ENCODE measurements at places on chromosomes 6 and 20.

- DNase-seq = no peak
These were observed 97.4 kb downstream of the PHACTR1 start for GRCh38 chr6:12814015-12814414.

GRCh38 chr6:86609549-86610388 lies 327.6 kb upstream of the HTR1E start:
- no peak for DNase-seq

GRCh38 chr6:113859349-113860180 lies 2.4 kb downstream of the MARCKS start:
- no peak for DNase-seq

- DNase-seq = no peak
These were observed 7.9 kb downstream of the SDC4 start for GRCh38 chr20:45340236-45340847.

DNA sequence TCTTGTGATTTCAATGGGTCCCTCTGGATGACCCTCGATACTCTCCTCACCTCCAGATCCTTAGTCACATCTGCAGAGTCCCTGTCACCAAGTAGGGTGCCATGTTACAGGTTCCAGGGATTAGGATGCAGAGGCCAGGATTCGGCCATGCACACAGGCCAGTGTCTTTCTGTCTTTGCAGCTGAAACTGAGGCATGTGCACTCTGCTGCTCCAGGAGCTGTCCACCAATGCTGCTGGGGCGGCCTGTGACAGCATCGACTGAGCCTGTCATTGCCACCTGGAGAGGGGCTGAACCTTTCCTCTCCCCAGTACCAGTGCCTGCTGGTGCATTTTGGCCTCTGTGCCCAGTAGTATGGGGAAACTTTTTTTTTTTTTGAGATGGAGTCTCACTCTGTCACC lies 4.4 kb upstream of the RBM38 start:
- DNase-seq = no peak

GRCh38 chr6:53526000-53526399 lies 18.9 kb downstream of the GCLC start:
- no peak for DNase-seq

DNA sequence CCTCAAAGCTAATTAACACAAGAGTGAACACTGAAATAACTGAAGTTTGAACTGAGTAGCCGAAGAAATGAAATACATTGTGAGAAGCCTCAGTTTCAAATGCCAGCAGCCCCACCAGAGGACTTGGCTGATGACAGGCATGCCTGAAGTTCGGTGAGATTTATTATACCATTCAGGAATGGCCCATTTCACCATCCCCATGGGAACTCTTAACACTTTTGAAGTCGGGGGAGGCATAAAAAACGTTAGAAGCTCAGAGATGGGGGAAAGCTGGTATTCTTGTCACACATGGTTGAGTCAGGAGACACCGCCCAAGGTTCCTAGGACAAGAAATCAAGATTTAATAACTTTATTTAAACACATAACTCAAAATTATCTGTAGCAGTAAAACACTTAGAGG lies 17.6 kb upstream of the SLC22A3 start:
- no peak for DNase-seq

- no peak for DNase-seq
These were observed 489.6 kb downstream of the MMUT start for GRCh38 chr6:48973491-48973890.

GRCh38 chr6:88376768-88377387 lies 210.7 kb upstream of the CNR1 start:
- DNase-seq = no peak

DNA sequence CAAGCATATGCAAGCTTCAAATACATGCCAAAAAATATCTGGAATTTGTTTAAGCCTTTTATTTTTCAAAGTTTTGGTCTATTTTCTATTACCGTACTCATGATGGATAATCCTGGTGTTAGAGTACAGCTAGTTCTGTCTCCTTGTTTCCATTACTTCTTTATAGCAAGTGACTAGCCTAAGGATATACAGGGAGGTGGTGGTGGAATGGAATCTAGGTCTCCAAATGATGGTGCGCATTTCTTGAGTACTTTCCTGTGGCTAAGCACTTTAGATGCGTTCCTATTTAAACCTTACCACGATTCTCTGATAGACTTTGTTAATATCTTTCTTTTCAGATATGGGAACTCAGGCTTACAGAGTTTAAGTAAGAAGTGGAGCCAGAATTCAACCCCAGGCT lies 3.5 kb downstream of the SLC16A10 start:
- no peak for DNase-seq

- DNase-seq = no peak
These were observed 89.5 kb downstream of the SLX4IP start for GRCh38 chr20:10524643-10525042.

GRCh38 chr20:36950414-36951197 lies 902 bp downstream of the SAMHD1 start:
- no peak for DNase-seq

DNA sequence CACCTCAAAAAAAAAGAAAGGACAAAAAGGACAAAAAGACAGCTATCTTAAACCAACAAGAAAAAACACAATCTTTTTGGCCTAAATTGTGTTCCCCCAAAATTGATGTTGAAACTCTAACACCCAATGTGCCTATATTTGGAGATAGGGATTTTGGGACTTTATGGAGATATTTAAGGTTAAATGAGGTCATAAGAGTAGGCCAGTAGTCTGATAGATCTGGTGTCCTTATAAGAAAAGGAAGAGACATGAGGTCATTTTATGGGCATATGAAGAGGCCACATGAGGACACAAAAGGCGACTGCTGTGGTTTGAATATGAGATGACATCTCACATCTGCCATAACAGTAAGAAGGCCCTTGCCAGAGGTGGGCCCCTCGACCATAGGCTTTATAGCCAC lies 49.5 kb downstream of the TRIM38 start:
- no peak for DNase-seq

DNA sequence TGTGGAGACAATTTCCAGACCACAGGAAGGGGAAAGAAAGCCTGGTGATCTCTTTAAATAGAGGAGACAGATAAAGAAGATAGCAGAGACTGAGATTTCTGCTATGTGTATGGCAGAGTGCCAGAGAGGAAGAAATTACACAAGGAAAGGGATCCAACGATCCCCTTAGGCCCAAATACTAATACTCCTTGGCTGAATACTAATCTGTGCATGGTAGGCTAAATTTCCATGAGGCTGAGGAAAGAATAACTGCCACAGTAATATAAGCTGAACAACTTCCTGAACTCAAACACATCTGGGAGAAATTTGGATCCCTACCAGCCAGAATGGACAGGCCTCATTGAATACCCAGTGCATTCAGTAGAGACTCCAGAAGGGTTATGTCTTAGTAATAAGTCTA lies 83.3 kb upstream of the TNFAIP3 start:
- no peak for DNase-seq

DNA sequence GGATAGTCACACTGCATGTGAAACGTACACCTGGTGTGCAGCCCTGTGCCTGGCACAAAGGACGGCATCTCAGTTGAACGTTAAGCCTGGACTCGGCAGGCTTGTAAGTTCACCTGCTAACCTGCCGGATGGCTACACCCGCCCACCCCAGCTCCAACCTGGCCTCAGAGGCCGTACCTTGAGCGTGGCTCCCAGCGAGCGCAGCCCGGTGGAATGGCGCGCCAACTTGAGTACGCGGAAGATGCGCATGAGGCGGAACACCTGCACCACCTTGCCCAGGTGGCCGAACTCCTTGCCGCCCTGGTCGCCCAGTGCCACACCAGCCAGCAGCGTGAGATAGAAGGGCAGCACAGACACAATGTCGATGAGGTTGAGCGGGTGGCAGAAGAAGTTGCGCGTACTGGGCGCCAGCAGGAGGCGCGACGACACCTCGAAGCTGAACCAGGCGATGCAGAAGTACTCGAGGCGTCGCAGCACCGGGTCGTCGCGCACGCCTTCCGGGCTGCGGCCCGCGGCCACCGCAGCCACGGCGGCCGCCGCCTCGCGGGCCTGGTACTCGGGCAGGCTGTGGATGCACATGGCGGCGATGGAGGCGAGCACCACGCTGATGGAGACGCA lies 3.3 kb downstream of the KCNS1 start:
- DNase-seq = no peak

GRCh38 chr6:106002005-106002404 lies 84.1 kb upstream of the PRDM1 start:
- no peak for DNase-seq

- DNase-seq = no peak
These were observed 4.8 kb upstream of the MOCS1 start for GRCh38 chr6:39938773-39939654.

DNA sequence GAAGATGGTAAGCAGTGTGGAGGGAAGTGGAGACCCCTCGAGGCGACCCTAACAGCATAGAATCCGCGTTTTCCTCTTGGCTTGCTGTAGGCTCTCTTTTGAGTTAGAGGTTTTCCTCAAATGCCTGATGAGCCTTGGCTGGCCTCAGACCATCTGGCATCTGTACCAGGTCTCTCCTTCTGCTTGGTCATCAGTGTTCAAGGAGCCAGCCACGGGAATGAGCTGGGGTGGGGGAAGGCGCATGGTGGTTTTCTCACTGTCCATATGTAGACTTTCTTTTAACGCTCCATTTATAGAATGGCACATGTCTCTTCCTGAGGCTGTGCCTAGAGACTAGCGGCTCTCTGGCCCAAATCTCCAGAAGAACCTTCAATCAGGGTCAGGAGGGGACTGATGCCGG lies 8.1 kb upstream of the GUCA1A start:
- no peak for DNase-seq

DNA sequence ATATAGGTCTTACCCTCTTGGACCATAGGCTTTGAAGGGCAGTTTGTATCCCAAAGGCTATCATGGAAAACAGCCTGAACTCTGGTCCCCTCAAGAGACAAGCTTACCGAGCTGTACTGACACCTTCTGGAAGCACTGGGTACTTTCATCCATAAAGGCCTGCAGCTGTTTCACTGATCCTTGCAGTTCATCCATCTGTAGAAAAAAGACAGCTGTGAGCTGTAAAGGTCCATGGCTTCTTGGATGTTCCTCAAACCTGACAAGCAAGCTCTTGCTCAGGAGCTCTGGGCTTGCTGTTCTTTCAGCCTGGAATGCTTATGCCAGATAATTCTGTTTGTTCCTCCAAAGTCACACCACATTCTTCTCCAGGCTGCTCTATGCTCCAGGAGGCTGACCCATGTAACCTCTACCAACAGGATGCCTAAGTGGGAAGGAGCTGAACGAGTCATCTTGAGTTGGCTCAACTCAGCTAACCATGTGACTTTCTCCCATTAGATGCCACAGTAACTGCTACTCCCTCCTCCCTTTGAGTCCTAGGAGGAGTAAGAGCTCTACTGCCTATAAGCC lies 8.8 kb upstream of the NDRG3 start:
- DNase-seq = peak; percentile 78

GRCh38 chr6:140462453-140463311 lies 1088.2 kb upstream of the CITED2 start:
- no peak for DNase-seq

DNA sequence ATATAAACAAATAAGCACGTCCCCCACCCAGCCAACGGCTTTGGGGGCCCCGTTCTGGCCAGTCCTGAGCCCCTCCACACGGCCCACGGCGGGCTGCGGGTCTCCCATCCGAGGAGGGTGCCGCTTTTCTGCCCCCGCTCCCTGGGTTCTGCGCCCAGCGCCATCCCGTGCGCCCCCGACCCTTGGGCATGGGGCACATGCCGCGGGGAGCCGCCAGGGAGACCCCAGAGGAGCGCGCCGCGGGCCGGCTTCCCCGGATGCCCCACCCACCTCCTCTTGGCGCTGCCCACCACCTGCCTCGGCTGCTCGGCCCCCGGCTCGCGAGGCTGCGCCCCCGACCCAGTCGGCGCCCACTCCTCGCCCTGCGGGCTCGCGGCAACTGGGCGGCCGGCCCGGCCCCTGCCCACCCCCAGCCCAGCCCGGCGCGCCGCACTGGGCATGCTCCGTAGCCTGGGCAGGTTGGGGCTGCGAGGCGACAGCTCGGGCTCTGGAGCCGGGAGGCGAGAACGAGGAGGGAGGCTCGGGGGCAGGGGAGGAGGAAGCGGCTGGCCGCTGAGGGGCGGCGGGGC lies 570 bp upstream of the PLCB4 start:
- DNase-seq = no peak

GRCh38 chr6:157521362-157522335 lies 140.7 kb downstream of the ZDHHC14 start:
- no peak for DNase-seq

GRCh38 chr6:54179152-54179551 lies 67.9 kb downstream of the MLIP start:
- no peak for DNase-seq

GRCh38 chr6:143694013-143694412 lies 16.2 kb downstream of the PHACTR2 start:
- no peak for DNase-seq

DNA sequence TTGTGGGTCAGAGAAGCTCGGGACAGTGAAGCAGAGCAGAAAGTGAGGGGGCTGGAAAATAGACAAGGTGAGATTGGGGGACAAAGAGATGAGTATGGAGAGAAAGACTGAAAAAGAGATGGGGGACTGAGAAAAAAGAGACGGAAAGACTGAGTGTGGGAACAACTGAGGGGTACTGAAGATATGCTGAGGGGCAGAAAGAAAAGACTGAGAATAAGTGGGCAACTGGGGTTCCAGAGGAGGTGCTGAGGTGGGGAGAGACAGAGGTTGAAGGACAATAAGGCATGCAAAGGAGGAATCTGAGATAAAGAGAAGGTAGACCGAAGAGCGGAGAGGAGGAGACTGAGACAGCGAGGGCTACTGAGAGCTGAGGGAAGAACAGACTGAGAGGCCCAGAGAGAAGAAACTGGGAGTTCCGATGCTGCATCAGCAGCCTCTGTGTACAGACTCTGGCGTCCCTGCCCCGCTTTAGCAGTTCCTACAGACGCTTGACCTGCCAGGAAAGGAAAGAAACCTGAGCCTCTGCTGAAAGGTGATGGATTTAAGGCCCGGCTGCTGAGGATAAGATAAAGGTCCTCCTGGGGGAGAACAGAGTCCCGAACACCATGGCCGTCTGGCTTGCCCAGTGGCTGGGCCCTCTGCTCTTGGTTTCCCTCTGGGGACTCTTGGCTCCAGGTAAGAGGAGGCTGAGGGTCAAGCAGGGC lies at the start of gene PRSS16:
Gene PRSS16, plus strand, starts transcription at position 569 of the 704 bp plus-strand sequence. Its CDS starts 37 bp downstream, at position 606.
- DNase-seq = no peak

DNA sequence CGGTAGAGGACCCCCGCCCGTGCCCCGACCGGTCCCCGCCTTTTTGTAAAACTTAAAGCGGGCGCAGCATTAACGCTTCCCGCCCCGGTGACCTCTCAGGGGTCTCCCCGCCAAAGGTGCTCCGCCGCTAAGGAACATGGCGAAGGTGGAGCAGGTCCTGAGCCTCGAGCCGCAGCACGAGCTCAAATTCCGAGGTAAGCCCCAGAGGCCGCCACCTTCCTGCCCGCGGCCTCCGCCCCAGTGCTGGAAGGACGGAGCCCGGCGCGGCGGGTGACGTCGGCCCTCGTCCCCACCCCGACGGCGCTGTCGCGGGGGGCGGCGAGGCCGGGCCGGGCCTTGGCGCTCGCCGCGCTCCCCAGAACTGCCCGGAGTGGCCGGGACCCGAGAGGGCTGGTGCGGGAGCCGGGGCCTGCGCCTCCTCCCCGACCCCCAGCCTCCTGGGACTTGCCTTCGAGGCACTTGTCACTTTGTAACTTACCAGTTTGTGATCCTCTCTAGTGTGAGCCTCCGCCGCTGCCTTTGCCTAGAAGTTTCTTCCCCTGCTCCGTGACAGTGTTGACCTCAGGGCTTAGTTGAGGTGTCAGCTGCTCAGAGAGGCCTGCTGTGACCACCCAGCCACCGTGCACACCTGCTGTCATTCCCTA lies 417 bp downstream of the VAPB start:
- DNase-seq = no peak

GRCh38 chr20:49656304-49656703 lies 57.4 kb downstream of the B4GALT5 start:
- DNase-seq = no peak

GRCh38 chr20:42957018-42957703 lies 232.5 kb downstream of the PTPRT start:
- no peak for DNase-seq

- DNase-seq = no peak
These were observed 36.2 kb upstream of the SCUBE3 start for GRCh38 chr6:35177596-35177995.
